Skin of body (tissue), 3 donors: ENCODE measurements at places on chromosomes 12 and 14. TPM values are rescaled to one million over a fixed set of nuclear protein-coding genes. Genes with fewer than 3 reads are reported as not detected.

LALBA gene
- not detected for total RNA-seq

ACRBP gene
- 0.99 TPM for total RNA-seq

PLEKHD1 gene
- 0.20 TPM for total RNA-seq

TMPRSS12 gene
- not detected for total RNA-seq

DMAC2L gene
- total RNA-seq: 6.7 TPM

JPH4 gene
- 0.39 TPM for total RNA-seq

SERPINA1 gene
- 11.1 TPM for total RNA-seq

LYZ gene
- total RNA-seq: 148 TPM

PRH2 gene
- total RNA-seq: not detected

SYNE3 gene
- total RNA-seq: 13.9 TPM

KLHL42 gene
- 22.8 TPM for total RNA-seq

A2M gene
- 150 TPM for total RNA-seq

DGLUCY gene
- total RNA-seq: 40.0 TPM

PLEKHG3 gene
- 39.6 TPM for total RNA-seq
